Placental epithelial cell (primary cell): ENCODE measurements at places on chromosomes 4 and X. TPM values are rescaled to one million over a fixed set of nuclear protein-coding genes. Genes with fewer than 3 reads are reported as not detected.

Gene INTS6L
- total RNA-seq = 4.1 and 9.0 TPM in 2 replicates

Gene CAPN6
- total RNA-seq = 4.3 and 9.9 TPM in 2 replicates

Gene CXCR3
- 0.11 TPM in 1 of 2 replicates, not detected in the other for total RNA-seq

Gene CCNA2
- total RNA-seq = 9.4 and 23.7 TPM in 2 replicates

Gene ADAMTS3
- 0.39 and 0.54 TPM in 2 replicates for total RNA-seq

Gene PNMA6F
- total RNA-seq = not detected in 2 replicates

Gene TRMT10A
- 5.1 and 8.9 TPM in 2 replicates for total RNA-seq

Gene TEX13B
- not detected in 2 replicates for total RNA-seq

Gene ASMT
- total RNA-seq = not detected in 2 replicates
